ENCODE measurements at places on chromosomes 7 and 10.

DNA sequence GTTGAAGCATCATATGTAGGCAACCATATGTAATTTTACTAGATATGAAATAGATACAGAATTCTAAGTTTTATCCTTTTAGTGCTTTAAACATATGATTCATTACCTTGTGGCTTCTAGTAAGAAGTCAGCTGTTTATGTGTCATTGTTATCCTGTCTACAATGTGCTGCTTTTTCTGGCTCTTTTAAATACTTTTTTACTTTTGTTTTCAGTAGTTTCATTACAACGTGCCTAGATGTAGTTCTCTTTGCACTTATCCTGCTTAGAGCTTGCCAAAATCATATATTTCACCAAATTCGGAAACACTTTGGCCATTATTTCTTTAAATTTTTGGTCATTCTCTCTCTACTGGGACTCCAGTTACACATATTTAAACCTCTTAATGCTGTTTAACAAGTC is 26.4 kb downstream of the YAE1 start:
- DNase-seq, result no peak

GRCh38 chr7:108078211-108078673 is 51.9 kb downstream of the LAMB4 start:
- no peak for DNase-seq

DNA sequence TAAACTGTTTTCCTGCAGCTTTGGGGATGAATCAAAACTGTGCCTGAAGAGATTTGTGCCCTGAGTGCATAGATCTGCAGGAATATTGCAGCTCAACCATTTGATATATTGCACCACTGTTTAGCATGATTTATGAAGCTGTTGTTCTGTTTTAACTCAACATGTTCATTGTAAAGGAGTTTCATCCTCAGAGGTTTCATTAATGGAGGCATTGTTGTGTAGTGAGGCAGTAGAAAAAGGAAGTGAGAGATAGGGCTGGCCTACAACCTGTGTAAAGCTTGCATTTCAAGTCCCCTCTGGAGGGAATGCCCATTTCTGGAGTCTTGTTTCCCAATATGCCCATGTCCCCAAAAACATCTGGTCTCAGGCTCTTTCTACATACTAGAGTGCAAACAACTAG is 67.5 kb downstream of the DNAJC12 start:
- DNase-seq, result no peak

DNA sequence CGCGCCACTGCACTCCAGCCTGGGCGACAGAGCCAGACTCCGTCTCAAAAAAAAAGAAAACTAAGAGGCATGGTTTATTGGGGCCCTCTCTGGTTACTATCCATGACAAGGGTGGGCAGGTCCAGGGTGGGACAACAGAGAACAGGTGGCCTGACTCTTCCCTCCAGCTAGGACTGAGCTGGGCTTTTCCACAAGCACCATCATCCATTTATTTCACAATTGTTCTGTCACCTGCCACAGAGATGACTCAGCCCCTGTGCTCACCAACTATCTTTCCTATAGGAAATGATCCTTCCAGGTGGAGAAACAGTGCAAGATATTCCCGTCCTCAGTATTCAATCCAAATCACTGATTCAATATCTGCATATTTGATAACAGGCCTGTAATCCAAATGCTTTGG is 44.9 kb upstream of the MYL10 start:
- DNase-seq, result no peak

- DNase-seq, result no peak
These were observed 55.5 kb downstream of the PRPF18 start for GRCh38 chr10:13642293-13642692.

- no peak for DNase-seq
These were observed 149.2 kb upstream of the VSTM2A start for GRCh38 chr7:54392935-54393334.

DNA sequence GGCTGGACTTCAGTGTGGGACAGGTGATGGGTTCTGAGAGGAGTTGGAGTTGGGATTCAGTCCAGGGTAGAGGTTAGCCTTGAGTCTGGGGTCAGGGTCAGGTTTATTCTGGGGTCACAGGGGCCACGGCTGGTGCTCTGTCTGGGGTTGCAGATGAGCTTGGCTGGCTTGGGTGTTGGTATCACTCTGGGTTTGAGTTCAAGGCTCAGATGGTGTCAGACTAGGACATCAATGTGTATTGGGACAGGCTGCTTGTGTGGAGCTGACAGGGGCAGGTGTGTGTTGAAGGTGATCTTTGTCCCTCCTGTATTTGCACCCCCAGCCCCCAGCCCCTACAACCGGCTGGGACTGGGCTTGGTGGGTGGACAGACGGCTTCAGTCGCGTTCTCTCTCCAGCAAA is 26.8 kb downstream of the TMEM270 start:
- DNase-seq, result no peak

- DNase-seq, result no peak
These were observed 151.8 kb upstream of the CELF2 start for GRCh38 chr10:10865913-10866312.

- DNase-seq, result no peak
These were observed 48.0 kb downstream of the PDZD8 start for GRCh38 chr10:117327262-117327661.

GRCh38 chr10:69960606-69960987 is 92.0 kb upstream of the MACROH2A2 start:
- no peak for DNase-seq

DNA sequence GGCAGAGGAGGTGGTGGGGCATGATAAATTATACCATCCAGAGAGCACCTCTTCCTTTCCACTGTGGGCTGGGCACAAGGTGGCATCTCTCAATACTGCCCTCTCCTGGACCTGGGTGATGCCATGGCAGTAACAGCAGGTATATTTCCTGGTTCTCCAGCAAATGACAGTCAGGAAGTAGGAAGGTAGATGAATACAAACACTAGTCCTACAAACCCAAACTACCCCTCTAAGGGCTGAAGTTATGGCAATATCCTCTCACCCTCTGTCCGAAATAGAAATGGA is 1004.9 kb downstream of the KCNMA1 start:
- DNase-seq, result no peak

DNA sequence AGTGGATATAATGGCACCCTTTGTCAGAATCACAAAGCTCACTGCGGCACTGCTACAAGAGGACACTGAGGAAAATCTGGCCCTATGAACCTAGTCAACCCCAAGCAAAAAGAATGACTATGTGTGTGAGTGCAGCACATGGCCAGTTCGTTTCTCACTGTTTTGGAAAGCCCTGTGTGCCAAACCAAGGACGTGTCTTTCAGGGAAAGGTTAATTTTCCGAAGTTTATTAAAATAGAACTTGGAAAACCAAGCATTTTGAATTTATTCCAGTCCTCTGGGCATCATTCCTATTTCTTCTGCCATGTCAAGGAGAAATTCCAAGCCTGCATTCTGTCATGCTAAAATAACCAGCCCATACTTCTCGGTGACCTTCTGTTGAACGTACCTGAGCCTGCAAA is 471.8 kb downstream of the PLXDC2 start:
- DNase-seq, result no peak

- DNase-seq, result no peak
These were observed 139.6 kb upstream of the GDF10 start for GRCh38 chr10:47160261-47160908.

Data from CD4-positive, alpha-beta T cell treated with Interleukin-6 for 4 hours (primary cell).